ENCODE measurements at places on chromosomes 11 and 22. TPM values are rescaled to one million over a fixed set of nuclear protein-coding genes. Genes with fewer than 3 reads are reported as not detected.

- H3K27me3 ChIP-seq: no peaks in the 10 kb centered on the region
- no peaks in the 10 kb centered on the region for H3K36me3 ChIP-seq
- H3K27ac ChIP-seq: no peak overlapping the region
- H3K4me1 ChIP-seq: no peaks in the 10 kb centered on the region
- DNase-seq: no peak
- H3K4me3 ChIP-seq: no peak overlapping the region
Observed at GRCh38 chr11:25992294-25992693, 339.6 kb upstream of the ANO3 start.

- no peaks in the 10 kb centered on the region for H3K27me3 ChIP-seq
- no peaks in the 10 kb centered on the region for H3K36me3 ChIP-seq
- H3K4me3 ChIP-seq: no peak overlapping the region
Observed at GRCh38 chr11:13108416-13108815, 99.3 kb downstream of the RASSF10 start.

GRCh38 chr22:44291674-44292360, 20.9 kb downstream of the SHISAL1 start:
- no peak for DNase-seq
- H3K36me3 ChIP-seq: no peaks in the 10 kb centered on the region
- no peak overlapping the region for H3K27ac ChIP-seq

- peak; percentile 65 for DNase-seq
- H3K27me3 ChIP-seq: no peaks in the 10 kb centered on the region
- no peaks in the 10 kb centered on the region for H3K36me3 ChIP-seq
- peaks cover 59% of the 10 kb centered on the region for H3K4me1 ChIP-seq
- H3K4me3 ChIP-seq: peak overlapping the region; percentile 88
Observed at GRCh38 chr22:37904572-37905533, 1.2 kb upstream of the MICALL1 start.

DNA sequence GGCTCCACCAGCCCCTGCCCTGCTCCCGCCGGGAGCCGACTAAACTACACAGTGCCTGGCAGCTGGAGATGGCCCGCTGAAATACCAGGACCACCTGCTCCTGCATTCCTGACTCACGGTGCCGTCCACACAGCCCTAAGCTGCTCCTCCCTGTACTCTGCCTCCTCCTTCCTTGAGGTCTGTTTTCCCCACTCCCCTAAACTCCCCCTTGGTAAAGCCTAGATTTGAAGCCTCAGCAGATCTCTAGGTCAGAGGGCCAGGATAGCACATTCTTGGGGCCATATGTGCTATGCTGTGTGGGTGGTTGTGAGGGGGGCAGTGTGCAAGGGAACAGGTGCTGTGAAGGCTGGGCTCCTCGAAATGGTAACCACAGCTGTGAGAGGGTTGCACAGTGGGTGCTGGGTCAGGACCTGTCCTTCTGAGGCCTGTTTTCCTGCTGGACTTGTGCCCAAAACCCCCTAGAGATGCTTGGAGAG, 9.7 kb downstream of the LRFN4 start:
- no peak overlapping the region for H3K27ac ChIP-seq
- H3K36me3 ChIP-seq: peaks cover 51% of the 10 kb centered on the region
- no peaks in the 10 kb centered on the region for H3K27me3 ChIP-seq
- no peak overlapping the region for H3K4me3 ChIP-seq

DNA sequence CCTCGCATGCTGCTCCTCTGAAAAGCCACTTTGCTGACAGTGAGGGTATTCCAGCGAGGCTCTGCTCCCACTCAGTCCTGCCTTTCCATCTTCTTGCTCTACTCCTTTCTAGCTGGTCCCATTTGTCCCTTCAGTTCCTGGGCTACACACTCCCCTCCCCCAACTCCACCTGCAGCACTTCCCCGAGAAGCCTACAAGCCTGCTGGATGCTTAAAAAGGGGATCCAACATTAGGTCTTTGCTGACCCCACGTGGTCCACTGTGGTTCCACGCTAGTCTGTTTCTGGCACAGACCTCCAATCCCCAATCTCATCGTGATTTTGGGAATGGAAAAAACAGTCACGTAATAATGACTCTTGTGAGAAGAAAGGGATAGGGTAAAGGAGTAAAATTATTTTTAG, 121.6 kb upstream of the SNX19 start:
- H3K4me1 ChIP-seq: no peaks in the 10 kb centered on the region
- H3K36me3 ChIP-seq: no peaks in the 10 kb centered on the region
- H3K27me3 ChIP-seq: no peaks in the 10 kb centered on the region
- H3K27ac ChIP-seq: no peak overlapping the region
- H3K4me3 ChIP-seq: no peak overlapping the region

DNA sequence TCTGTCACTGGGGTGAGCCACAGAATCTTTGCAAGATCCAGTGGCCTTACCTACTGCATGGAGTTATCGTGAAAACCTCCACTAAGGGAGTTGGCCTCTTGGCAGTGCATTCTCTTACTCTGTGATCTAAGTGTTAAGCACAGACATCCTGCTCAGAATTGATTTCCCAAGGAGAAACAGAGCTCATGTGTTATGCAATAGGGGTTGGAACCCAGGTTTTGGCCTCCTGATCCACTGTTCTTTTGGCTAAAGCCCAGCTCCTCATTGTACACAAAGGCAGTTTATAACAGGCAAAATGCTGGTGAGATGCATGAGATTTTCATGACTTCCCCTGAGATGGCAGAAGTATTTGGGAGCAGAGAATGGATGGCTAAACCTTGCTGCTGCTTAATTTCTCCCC, 11.8 kb downstream of the DTX4 start:
- no peak for DNase-seq
- peak overlapping the region; percentile 63 for H3K27ac ChIP-seq
- no peaks in the 10 kb centered on the region for H3K27me3 ChIP-seq

GRCh38 chr11:103749158-103749557, 287.3 kb upstream of the DDI1 start:
- H3K4me3 ChIP-seq: no peak overlapping the region
- H3K27me3 ChIP-seq: no peaks in the 10 kb centered on the region
- H3K4me1 ChIP-seq: no peaks in the 10 kb centered on the region

GRCh38 chr22:48121984-48122383, 1359.5 kb downstream of the TBC1D22A start:
- H3K4me1 ChIP-seq: no peaks in the 10 kb centered on the region
- H3K27ac ChIP-seq: no peak overlapping the region
- H3K4me3 ChIP-seq: no peak overlapping the region

DNA sequence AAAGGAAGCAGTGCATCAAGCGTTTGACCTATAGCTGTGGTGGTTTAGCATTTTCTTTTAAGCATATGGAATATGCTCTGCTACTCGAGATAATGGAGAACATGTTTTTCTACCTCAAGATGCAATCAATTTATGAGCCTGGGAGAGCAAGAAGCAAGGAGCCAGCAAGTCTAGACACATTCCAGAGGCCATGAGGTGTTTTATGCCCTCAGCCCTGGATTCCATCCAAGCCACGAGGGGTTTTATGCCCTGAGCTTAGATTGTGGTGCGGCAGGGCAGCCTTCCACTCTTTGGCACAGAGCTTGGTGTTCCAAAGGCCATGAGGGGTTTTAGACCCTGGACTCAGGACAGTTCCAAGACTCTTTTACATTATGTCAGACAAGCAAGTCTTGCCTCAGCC, 11.7 kb upstream of the DNAJB13 start:
- no peak overlapping the region for H3K4me3 ChIP-seq
- DNase-seq: no peak
- H3K27me3 ChIP-seq: no peaks in the 10 kb centered on the region
- no peaks in the 10 kb centered on the region for H3K4me1 ChIP-seq

FADS2 gene
- 15.2 TPM for total RNA-seq

DNA sequence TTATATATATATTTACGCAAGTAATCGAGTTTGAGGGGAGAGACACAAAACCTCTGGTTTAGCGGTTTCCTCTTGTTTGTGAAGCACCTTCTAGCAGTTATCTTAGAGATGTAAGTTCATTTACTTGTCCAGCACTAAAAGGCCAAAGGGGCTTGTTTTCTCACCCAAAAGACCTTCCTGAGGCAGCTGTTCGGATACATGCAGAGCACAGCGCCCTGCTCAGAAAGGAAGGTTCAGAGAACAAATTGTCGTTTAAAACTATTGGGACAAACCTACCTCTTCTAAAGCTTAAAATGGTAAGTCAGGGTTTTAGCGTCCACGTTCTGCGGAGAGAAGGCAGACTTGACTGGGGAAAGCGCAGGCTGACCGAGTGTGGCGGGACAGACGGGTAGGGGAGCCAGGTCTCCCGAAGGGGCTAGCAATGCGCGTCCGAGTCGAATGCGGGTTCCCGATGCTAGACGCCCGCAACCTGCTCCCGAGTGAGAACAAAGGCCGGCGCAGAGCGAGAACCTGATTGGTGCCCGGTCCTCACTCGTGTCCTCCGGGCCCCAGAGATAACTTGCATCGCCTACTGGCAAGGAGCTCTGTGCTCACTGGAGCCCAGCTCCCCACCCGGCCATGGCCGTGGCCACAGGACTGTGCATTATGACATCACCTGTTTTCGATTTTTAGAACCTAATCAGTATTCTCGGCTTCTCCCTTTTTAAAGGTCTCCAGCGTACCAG, 1.0 kb upstream of the SESN3 start:
- peak overlapping the region; percentile 78 for H3K4me3 ChIP-seq
- peak overlapping the region; percentile 80 for H3K27ac ChIP-seq
- peak; percentile 65 for DNase-seq
- H3K27me3 ChIP-seq: no peaks in the 10 kb centered on the region
- H3K4me1 ChIP-seq: peaks cover 38% of the 10 kb centered on the region

DNA sequence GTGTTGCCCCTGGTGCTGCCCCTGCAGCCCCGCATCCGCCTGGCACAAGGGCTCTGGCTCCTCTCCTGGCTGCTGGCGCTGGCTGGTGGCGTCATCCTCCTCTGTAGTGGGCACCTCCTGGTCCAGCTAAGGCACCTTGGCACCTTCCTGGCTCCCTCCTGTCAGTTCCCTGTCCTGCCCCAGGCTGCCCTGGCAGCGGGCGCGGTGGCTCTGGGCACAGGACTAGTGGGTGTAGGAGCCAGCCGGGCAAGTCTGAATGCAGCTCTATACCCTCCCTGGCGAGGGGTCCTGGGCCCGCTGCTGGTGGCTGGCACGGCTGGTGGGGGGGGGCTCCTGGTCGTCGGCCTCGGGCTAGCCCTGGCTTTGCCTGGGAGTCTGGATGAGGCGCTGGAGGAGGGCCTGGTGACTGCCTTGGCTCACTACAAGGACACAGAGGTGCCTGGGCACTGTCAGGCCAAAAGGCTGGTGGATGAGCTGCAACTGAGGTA, 278 bp downstream of the ROM1 start:
- peaks cover 20% of the 10 kb centered on the region for H3K4me1 ChIP-seq
- H3K36me3 ChIP-seq: peaks cover 46% of the 10 kb centered on the region
- H3K4me3 ChIP-seq: peak overlapping the region; percentile 75
- no peak for DNase-seq

GRCh38 chr11:128500493-128500892, 86.9 kb downstream of the ETS1 start:
- H3K27me3 ChIP-seq: no peaks in the 10 kb centered on the region
- peaks cover 96% of the 10 kb centered on the region for H3K4me1 ChIP-seq
- peaks cover 1% of the 10 kb centered on the region for H3K36me3 ChIP-seq
- peak overlapping the region; percentile 88 for H3K27ac ChIP-seq
- DNase-seq: no peak
- no peak overlapping the region for H3K4me3 ChIP-seq

- no peaks in the 10 kb centered on the region for H3K4me1 ChIP-seq
- DNase-seq: no peak
- H3K36me3 ChIP-seq: no peaks in the 10 kb centered on the region
- H3K27ac ChIP-seq: no peak overlapping the region
- no peaks in the 10 kb centered on the region for H3K27me3 ChIP-seq
- no peak overlapping the region for H3K4me3 ChIP-seq
Observed at GRCh38 chr11:23606191-23606590, 745.9 kb upstream of the CCDC179 start.

DNA sequence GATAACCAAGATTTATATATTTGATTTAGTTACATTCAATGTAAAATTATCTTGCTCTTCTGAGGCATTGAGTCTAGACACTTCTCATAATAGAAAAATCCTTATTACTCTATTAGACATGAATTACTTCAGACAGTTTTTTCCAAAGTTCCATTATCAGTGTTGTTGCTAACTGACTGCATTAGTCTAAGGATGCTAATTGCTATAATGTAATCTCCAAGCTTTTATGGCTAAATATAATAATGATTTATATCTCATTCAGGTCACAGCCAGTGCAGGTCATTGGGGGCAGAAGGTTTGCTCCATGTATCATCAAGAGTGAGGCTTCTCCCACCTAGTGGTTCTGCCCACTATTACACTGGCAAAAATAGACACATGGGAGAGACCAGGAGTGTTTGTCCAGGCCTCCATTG, 377.2 kb upstream of the DDI1 start:
- H3K36me3 ChIP-seq: no peaks in the 10 kb centered on the region
- no peaks in the 10 kb centered on the region for H3K27me3 ChIP-seq
- DNase-seq: no peak
- H3K27ac ChIP-seq: no peak overlapping the region

All from stomach (tissue), 19 donors.